Chondrocyte (in vitro differentiated cells): ENCODE measurements at places on chromosomes 2 and 18. TPM values are rescaled to one million over a fixed set of nuclear protein-coding genes. Genes with fewer than 3 reads are reported as not detected.
A peak's percentile ranks its signal among the peaks of the same experiment; 100 is the strongest.

DNA sequence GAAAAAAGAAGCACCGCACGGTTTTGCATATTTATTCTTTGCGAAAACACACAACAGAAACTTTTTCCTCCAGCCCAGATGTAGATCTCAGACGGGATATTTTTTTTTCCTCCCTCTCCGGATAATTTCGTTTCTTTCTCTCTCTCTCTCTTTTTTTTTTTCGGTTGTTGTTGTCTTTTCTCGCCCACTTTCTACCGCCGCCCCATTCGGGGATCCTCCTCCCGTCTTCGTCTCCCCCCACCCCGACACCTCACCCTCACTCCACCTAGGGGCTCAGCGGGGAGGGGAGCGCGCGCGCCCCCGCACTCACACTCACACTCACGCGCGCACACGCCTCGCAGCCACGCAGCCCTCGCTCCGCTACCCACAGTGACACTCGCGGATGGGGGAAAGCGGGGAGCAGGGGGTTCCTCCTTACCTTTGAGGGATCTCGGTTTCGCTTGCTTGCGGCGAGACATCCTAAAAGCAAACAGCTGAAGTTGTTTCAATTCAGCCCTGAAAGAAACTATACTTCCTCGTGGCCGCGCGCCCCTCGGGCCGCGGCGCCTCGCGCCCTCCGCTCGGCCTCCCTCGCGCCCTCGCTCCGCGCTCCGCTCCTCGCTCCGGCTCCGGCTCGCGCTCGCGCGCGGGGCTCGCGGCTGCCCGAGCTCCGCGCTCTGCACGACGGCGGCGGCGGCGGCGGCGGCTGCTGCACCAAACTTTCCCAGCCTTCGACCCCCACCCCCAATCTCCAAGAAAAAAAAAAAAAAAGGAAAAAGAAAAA, 1.3 kb downstream of the ZNF521 start:
- peaks cover 31% of the 10 kb centered on the region for H3K4me1 ChIP-seq
- peak overlapping the region; percentile 98 for H3K4me3 ChIP-seq
- H3K36me3 ChIP-seq: no peaks in the 10 kb centered on the region
- no peak for DNase-seq

GRCh38 chr2:47014564-47015051, 99.0 kb upstream of the MCFD2 start:
- no peaks in the 10 kb centered on the region for H3K27me3 ChIP-seq
- no peak overlapping the region for H3K4me3 ChIP-seq
- DNase-seq: no peak
- peaks cover 24% of the 10 kb centered on the region for H3K36me3 ChIP-seq

GRCh38 chr2:52880872-52881271, 886.7 kb upstream of the CHAC2 start:
- no peaks in the 10 kb centered on the region for H3K4me1 ChIP-seq
- H3K27ac ChIP-seq: no peak overlapping the region
- H3K27me3 ChIP-seq: peaks cover 14% of the 10 kb centered on the region
- H3K4me3 ChIP-seq: no peak overlapping the region
- no peak for DNase-seq

DNA sequence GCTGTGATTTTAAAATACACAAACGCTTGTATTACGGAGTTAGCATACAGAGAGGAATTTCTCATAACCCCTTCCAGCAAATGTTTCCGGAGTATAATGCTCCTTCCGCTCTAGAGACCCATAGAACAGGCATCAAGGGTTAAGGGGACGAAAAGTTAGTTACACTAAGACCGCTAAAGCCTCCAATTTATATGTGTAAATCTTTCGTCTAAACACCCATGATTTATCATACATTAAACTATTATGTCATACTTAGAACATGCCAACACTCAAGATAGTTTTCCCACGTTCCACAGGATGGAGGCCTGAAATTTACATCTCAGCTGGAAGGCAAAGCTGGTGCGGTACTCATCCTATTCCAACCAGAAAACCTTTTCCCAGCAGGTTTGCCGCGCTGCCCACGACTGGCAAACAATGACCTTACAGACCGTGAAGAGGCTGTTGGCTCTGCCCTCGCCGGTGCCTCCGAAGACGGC, 650 bp downstream of the ORMDL1 start:
- peaks cover 24% of the 10 kb centered on the region for H3K36me3 ChIP-seq
- no peak for DNase-seq
- peak overlapping the region; percentile 88 for H3K4me3 ChIP-seq
- peaks cover 40% of the 10 kb centered on the region for H3K4me1 ChIP-seq

- H3K4me1 ChIP-seq: peaks cover 35% of the 10 kb centered on the region
- no peaks in the 10 kb centered on the region for H3K27me3 ChIP-seq
- DNase-seq: no peak
- peaks cover 18% of the 10 kb centered on the region for H3K36me3 ChIP-seq
- no peak overlapping the region for H3K27ac ChIP-seq
Observed at GRCh38 chr2:190935054-190935453, 54.4 kb downstream of the GLS start.

DNA sequence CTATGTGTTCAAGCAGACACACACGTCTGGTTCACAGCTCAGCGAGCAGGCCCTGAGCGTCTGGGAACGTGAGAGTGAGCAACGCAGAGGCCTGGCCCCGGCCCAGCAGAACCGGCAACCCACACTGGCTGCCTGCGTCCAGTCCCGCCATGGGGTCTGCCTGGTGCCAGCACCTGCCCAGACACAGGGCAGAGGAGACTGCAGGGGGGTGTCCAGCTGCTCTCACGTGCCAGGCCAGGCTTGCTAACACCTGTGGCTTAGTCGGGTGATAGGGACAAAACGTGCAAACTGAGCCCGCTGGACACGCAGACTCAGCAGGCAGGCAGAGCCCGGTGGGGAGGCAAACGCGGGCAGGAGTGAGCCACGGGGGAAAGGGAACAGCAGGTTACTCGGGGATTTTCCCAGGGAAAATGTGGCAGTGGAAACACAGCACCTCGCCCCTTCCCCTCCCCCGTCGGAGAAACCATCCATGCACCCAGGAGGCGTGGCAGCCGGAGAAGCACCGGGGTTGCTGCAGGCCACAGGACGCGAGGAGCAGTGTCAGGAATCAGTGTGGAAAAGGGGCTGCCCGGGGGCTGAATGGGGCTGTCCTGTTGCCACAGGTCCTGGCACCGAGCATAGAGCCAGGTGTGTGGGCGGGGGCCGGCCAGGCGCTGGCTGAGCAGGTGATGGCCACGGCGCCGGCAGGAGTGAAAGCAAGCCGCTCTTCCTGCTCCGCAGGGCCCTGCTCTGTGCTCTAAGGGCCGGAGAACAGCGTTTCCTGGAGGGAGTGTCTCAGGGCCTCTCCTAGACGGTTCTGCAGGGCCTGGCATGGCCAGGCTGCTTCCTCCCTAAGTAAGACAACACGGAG, 154.7 kb downstream of the HDAC4 start:
- DNase-seq: peak; percentile 78
- no peak overlapping the region for H3K27ac ChIP-seq
- H3K27me3 ChIP-seq: no peaks in the 10 kb centered on the region
- no peak overlapping the region for H3K4me3 ChIP-seq
- H3K36me3 ChIP-seq: no peaks in the 10 kb centered on the region
- peaks cover 31% of the 10 kb centered on the region for H3K4me1 ChIP-seq

DNA sequence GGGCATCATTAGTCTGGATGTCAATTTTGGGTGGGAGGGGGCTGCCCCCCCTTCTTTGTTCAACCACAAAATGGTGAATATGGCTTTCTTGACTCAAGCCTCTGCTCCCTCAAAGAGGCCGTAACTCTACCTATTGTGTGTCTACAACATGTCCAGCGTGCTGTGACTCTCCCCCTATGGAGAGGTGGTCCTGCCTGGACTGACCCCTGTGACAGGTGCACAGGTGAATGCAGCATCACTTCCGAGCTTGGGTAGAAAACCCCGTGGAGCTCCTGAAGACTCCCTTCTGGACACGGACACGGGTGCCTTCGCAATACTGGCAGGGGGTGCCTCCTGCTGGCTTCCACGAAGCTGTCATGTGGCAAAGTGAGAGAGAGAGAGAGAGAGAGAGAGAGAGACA, 397.8 kb downstream of the GALR1 start:
- no peak overlapping the region for H3K27ac ChIP-seq
- H3K36me3 ChIP-seq: no peaks in the 10 kb centered on the region
- H3K4me3 ChIP-seq: no peak overlapping the region
- DNase-seq: no peak
- peaks cover 2% of the 10 kb centered on the region for H3K4me1 ChIP-seq

DNA sequence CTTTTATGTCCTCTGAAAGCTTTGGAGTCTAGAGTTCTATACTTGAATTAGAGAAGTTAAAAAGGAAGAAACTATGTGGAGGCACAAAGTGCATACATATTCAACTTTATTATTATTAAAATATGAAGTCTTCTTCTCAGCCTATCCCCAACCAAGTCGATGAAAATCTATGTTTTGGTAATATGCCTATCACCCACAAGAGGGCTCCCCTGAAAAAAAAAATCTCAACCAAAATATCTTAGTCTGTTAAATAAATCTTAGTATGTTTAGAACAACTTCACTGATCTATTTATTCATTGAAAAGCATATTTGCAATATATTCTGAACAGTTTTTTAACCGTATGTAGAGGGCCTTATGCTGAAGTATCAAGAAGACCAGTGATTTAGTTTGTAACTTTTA, 804.5 kb downstream of the TDRD15 start:
- DNase-seq: no peak
- H3K4me1 ChIP-seq: no peaks in the 10 kb centered on the region
- H3K36me3 ChIP-seq: no peaks in the 10 kb centered on the region
- H3K4me3 ChIP-seq: no peak overlapping the region
- H3K27me3 ChIP-seq: no peaks in the 10 kb centered on the region

- peaks cover 13% of the 10 kb centered on the region for H3K4me1 ChIP-seq
- peaks cover 2% of the 10 kb centered on the region for H3K36me3 ChIP-seq
- no peak overlapping the region for H3K27ac ChIP-seq
- no peak overlapping the region for H3K4me3 ChIP-seq
- no peaks in the 10 kb centered on the region for H3K27me3 ChIP-seq
Observed at GRCh38 chr2:155846259-155846658, 486.3 kb downstream of the NR4A2 start.

DNA sequence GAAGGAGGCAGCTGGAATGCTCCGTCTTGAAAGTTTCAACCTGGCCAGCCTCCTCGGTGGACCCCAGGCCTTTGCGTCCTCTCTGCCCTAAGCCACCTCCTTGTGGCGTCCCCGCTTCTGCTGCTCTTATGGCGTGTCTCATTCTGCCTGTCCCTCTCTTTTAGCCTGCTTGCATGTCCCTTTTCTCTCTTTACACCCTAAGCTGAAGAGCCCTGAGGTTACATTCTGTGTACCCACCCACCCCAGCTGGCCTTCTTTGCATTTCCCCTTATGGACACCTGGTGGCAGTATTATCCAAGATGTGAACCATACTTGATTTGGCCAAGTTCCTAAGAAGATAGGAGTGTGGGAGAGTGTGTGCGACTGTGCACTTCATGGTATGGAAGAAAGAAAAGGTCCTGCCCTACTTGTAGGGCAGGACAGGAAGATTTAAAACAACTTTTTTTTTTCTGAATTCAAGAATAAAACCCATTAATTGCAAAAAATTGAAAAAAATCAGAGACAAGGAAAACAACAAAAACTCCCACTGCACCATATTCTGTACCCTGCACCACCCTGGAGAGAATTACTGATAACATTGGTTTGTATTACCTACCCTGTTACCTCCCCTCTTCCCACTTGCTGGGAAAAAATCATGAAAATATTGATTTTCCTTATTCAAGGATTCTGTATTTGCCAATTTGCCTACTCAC, 77.4 kb downstream of the DYSF start:
- no peak overlapping the region for H3K4me3 ChIP-seq
- peaks cover 4% of the 10 kb centered on the region for H3K4me1 ChIP-seq
- peaks cover 25% of the 10 kb centered on the region for H3K36me3 ChIP-seq
- H3K27ac ChIP-seq: no peak overlapping the region
- DNase-seq: no peak

GRCh38 chr2:46555011-46555410, 75.6 kb downstream of the TMEM247 start:
- peaks cover 46% of the 10 kb centered on the region for H3K4me1 ChIP-seq
- no peak for DNase-seq
- H3K4me3 ChIP-seq: no peak overlapping the region
- peaks cover 23% of the 10 kb centered on the region for H3K36me3 ChIP-seq

DNA sequence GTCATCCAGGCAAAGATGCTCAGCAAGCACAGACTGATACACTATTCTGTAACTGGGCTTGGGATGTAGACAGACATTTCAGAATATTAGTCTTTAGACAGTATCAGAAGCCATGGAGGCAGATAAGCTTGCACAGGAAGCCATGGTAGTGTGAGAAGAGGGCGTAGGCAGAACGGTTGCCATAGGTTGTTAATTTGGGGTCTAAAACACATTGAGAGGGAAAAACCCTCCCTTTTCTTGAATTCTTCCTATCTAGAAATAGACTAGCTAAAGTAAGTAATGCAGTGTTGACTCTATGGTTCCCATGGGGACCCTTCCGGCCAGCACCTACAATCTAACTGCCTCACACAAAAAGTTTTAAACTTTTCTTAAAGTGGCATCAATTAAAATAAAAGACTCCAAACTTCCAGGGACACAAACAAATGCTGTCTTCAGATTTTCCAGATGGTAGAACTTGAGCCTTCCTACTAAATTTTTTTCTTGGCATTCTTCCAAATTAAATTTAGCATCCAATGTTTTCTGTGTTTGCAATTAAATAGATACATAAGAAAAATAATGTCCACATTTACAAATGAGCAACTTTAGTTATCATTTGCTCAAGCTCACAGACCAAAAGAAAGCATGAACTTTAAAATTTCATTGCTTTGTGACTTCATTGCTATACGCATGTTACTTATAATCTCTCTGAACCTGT, 1.9 kb downstream of the PRKRA start:
- peaks cover 32% of the 10 kb centered on the region for H3K4me1 ChIP-seq
- peaks cover 17% of the 10 kb centered on the region for H3K36me3 ChIP-seq
- H3K27me3 ChIP-seq: no peaks in the 10 kb centered on the region
- DNase-seq: no peak

DNA sequence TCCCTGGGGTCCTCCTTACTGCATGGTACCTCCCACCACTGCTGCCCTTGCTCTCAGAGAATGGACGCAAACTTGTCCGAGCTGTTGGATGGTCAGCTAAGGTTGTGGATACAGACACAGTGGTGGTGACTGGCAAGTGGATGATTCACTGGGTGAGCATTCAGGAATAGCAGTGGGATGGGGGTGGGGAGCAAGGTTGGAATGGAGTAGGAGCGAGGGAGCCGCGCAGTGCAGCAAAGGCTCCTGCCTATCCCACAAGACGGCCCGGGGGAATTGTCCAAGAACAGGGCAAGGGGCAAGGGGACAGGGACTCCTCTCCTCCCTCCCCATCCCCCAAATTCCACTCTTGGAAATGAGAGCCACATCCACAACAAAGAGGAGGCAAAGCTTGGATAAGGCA, 102.2 kb downstream of the PIEZO2 start:
- H3K4me3 ChIP-seq: peak overlapping the region; percentile 21
- DNase-seq: peak; percentile 60
- peak overlapping the region; percentile 83 for H3K27ac ChIP-seq
- H3K36me3 ChIP-seq: peaks cover 3% of the 10 kb centered on the region
- no peaks in the 10 kb centered on the region for H3K27me3 ChIP-seq
- peaks cover 67% of the 10 kb centered on the region for H3K4me1 ChIP-seq

GRCh38 chr2:197217541-197217940, 93.0 kb downstream of the ANKRD44 start:
- H3K27me3 ChIP-seq: no peaks in the 10 kb centered on the region
- H3K4me3 ChIP-seq: no peak overlapping the region
- peaks cover 39% of the 10 kb centered on the region for H3K4me1 ChIP-seq
- H3K27ac ChIP-seq: no peak overlapping the region
- no peak for DNase-seq

The SLC39A10 gene
- 19.8 to 39.6 TPM (median 24.0 TPM) in 3 replicates for total RNA-seq

The ARHGAP28 gene
- total RNA-seq: 17.9 to 25.1 TPM (median 18.1 TPM) in 3 replicates

The SDC1 gene
- 11.4 to 13.2 TPM (median 12.6 TPM) in 3 replicates for total RNA-seq

The CYRIA gene
- total RNA-seq: 2.0 to 2.1 TPM in 2 of 3 replicates, not detected in the other

The UPP2 gene
- total RNA-seq: 0.60 TPM in 1 of 3 replicates, not detected in the others

The PDCD1 gene
- total RNA-seq: not detected in 3 replicates

The CYS1 gene
- total RNA-seq: 4.9 to 7.0 TPM (median 5.4 TPM) in 3 replicates
